ENCODE measurements at places on chromosomes 5 and 9. TPM values are rescaled to one million over a fixed set of nuclear protein-coding genes. Genes with fewer than 3 reads are reported as not detected.

DNA sequence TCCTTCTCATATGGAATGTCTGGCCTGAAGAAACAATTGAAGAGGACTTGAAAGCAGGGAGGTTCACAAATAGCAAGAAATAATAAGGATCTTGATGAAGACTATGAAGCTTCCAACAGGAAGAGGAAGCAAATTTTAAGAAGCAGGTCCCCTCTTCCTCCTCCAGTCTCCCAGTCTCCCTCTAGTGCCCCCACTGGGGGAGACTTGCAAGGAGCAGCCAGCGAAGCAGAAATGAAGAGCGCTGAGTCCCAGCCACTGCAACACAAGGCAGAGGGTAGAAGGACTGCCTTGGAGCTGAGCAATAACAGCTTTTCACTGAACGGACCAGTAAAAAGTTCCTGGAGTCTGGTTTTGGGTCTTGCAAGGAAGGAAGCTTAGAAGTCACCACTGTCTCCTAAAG lies 32.6 kb upstream of the ACO1 start:
- no peak for DNase-seq

GRCh38 chr5:19018822-19019221 lies 969.2 kb downstream of the CDH18 start:
- no peak for DNase-seq

DNA sequence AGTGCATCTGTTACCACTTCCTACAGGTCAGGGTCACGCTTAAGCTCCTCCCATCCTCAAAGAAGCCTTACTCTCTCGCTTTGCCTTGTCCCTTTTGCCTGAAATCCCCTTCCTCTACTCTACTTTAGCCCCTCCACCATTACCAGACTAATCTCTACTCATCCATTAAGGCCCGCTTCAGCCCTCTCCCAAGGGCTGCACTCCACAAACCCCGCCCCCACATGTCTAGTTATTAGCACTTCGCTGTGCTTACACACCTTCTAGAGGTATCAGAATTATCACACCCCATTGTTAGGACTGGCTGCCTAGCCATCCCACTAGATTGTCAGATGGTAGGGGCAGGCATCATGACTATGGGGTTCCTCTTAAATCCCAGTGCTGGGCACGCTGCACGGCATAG lies 565.7 kb upstream of the WWC1 start:
- DNase-seq = no peak

GRCh38 chr5:62729675-62730074 lies 151.1 kb downstream of the LRRC70 start:
- DNase-seq = no peak

DNA sequence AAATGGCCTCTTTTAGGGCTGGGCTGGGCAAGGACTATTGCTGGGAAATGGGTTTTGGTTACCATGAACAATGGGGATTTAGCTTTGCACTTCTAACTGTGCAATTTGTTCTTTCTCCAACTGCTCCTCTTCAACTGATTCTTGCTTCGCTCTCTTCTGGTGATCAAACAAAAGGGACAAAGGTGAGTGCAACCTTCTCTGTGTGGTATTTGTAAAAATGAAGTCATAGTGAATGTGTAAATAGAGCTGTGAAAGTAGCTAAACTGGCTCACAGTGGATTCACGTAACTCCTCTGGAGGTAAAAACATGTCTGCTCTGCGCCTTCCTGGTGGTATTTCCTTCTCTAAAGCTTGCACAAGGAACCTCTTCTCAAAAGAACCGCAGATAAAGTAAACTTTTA lies 20.9 kb upstream of the SPINK14 start:
- DNase-seq = no peak

- DNase-seq = no peak
These were observed 2.4 kb downstream of the NFIL3 start for GRCh38 chr9:91421128-91421765.

DNA sequence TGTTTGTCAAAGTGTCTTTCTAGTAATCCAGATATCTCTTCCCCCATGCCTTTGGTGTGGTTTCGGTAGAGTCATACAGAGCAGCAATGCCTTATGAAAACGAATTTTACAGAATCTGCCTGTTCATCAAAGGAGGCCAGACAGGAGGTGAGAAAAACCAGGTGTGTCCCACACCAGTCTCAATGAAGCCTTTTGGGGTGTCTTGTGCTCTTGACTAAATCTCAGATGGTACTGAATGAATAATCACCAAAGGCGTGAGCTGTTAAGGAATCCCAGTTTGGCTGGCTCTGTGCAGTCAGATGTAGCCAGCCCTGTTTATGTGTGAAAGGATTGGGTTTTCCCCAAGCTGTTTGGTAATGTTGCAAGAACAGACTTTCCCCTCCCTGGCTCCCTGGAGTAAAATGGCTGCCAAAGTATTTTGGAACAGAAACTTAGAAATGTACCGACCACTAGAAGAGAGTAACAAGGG lies 70.8 kb upstream of the CDKN2B start:
- DNase-seq = no peak

The CORO2A gene
- total RNA-seq = 0.64 TPM

The ARL14EPL gene
- total RNA-seq = not detected

The SLC34A3 gene
- total RNA-seq = not detected

The PCDHGA3 gene
- total RNA-seq = 4.0 TPM

The PCDHB9 gene
- total RNA-seq = 0.15 TPM
